Kasumi-1 (cell line): ENCODE measurements at places on chromosomes 11 and 22.

DNA sequence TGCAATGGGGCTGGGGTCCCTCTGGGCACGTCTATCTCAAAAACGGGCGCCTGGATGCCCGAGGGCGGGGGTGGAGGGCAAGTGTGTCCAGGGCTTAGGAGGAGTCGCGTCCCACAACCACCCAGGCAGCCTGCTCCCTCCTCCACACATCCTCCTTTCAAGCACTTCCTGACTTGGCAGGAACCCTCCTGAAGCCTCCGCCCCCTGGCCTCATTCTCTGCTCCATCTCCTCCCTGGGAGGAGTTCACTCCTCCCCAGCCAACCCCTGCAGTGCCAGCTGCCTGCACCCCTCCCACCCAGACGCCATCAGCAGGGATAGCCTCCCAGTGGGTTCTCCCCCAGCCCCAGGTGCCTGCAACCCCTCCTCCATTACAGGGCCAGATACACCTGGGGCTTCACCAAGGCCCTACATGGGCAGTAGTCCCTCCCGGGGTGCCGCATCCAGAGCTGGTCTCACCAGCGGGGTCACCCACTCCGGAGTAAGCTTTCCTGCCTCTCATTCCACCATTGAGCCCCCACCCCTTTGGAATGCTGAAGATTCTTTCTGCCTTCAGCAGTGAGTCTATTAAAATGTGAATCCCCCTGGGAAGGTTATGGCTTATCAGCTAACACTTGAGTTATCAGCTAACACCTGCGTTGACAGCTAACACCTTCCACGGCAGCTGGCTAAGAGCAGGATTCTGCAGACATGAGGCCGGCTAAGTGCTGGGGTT is 24.4 kb downstream of the RTN4R start:
- DNase-seq = peak; percentile 96

DNA sequence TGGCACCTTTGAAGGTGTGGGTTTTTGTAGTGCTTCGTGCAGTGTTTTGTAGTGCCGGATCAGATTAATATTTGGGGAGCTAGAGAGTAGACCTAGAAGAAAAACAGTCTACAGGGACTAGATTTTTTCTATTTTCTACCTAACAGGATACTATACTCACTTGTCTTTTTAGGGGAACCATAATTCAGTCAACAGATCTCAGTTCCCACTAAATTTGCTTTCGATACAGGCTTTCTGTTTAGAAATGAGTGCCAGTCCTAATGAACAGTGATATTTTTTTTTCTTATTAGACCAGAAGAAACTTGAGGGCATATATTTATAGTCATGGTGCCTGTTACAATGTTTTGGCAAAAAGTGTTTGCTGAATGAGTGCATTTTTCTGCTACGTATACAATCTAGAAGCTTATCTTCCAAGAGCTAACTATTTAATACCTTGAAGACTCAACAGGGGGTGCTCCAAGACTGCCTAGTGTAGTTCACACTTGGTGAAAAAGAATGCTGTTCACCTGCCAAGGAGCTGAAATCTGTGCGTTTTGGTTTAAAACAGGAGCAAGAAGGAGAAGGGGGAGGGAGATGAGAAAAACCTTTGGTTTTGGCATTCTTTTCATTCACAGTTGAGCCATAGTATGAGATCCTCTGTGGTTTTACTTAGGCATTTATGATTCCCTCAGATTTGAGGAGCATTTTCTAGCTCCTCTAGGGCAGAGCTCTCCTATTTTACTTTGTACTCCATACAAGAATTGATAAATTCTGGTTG is 44.9 kb upstream of the VSTM5 start:
- peak; percentile 68 for DNase-seq

DNA sequence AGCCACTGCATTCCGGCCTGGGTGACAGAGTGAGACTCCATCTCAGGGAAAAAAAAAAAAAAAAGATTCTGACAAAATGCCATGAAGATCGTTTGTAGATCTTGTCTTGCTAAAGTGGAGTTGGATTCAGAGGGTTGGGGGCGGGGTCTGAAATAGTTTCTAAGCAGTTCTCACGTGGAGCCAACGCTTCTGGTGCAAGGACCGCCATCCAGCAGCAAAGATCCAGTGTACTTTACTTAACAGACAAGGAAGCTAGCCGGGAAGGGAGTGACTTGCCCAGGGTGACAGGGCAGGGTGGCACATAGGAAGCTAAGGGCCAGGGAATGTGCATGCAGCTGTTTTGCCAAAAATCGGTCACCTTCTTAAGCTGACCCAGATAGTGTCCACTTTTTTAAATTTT is 27.4 kb downstream of the APOL1 start:
- DNase-seq = no peak

- no peak for DNase-seq
Measured at GRCh38 chr22:17411213-17411612, 42.0 kb downstream of the CECR2 start.

DNA sequence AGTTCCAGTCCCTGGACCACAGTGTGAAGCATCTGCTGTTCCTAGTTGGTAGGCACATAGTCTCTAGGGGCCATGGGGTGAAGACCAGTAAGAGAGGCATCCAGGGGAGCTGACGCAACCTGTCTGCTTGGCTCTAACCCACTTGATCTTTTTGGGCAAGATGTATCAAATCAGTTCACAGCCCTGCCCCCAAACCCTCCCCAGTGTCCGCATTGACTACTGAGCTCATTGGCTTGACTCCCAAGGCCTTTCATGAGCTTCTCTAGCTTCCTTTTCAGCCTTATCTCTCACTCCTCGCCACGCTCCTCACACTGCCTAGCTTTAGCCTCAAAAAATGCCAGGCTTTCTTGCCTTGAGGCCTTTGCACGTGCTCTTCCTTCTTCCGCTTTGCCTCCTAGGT is 29.7 kb upstream of the ABCC8 start:
- no peak for DNase-seq
